ENCODE measurements at places on chromosomes 1 and 21. TPM values are rescaled to one million over a fixed set of nuclear protein-coding genes. Genes with fewer than 3 reads are reported as not detected.

GRCh38 chr1:30788580-30789387 is 31.2 kb upstream of the LAPTM5 start:
- DNase-seq, result no peak

The OR2M3 gene
- total RNA-seq, result not detected

- DNase-seq, result no peak
Observed at GRCh38 chr1:185857442-185857841, 123.3 kb downstream of the HMCN1 start.

GRCh38 chr1:37995751-37996345 is 6.0 kb upstream of the SF3A3 start:
- DNase-seq, result peak; percentile 96

The HFM1 gene
- 3.0 TPM for total RNA-seq

DNA sequence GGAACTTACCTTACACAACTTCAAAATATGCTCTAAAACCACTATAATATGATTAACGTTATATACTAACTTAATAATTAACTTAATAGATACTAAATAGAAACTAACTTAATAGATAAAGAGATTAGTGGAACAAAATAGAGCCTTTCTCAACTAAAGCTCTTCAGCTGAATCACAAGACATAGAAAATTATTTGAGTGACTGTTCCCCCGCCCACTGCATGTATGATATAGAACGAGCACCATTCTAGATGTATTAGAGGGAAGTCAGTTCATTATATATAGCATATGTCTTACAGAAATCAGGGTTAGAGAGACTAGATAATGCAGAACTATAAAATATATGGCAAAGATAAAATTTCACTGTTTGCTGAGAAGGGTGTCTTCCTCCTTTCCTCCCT is 16.3 kb downstream of the LYPLAL1 start:
- no peak for DNase-seq

The TMEM269 gene
- total RNA-seq, result not detected

DNA sequence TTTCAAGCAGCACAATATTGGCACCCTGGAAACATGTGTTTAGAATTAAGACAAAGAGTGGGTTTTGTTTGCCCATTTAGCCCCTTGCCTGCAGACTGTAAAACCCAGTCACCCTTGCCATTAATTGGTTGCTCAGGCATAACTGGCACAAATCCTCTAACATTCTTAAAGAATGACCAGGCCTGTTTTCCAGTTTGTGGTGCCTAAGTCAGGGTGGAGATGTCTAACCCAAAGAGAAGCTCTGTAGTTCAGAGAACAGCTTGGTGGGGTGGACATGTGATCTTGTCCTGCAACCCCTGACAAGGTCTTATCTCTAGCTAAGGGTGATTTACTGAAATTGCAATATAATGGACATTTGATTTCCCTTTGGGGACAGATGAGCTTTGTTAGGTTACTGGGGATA is 8.8 kb upstream of the ANGPTL7 start:
- DNase-seq, result no peak

DNA sequence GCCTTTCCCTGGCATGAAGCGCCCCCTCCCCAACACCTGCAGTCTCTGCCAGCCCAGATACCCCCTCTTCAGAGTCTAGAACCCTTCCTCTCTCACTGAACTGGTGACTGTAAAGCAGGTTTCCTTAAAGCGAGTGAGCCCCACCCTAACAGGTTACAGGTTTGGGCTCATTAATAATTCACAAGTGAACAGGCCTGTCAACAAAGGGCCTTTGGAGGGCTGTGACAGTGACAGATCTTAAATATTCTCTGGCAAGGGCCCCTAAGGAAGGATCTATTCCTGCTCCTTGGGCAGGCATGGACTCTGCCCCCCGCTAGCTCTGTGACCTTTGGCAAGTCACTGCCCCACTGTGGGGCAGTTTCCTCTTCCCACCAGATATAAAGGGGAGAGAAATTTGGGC is 5.6 kb upstream of the TTC39A start:
- DNase-seq, result no peak

The PTPRC gene
- 18.6 TPM for total RNA-seq

The BEND5 gene
- total RNA-seq, result 12.7 TPM

The FAM3B gene
- not detected for total RNA-seq

DNA sequence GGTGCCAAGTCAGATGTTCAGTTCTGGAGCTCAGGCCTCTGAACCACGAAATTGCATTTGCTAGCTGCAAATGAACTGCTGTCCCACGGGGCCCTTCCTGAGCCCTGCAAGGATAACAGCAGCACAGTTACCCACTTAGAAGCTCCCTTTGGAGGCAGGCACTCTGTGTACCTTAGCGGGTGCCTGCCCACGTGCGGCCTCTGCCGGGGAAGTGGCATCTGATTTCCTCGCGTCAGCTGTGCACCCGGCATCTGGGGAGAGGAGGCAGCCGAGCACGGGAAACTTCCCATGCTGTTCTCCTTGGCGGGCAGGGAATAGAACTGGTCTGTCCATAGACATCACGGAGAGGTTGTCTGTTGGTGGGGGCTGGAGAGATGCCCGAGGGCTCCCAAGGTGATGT is 148.0 kb upstream of the C1orf174 start:
- DNase-seq, result no peak

GRCh38 chr1:166730299-166730888 is 108.9 kb upstream of the POGK start:
- no peak for DNase-seq

DNA sequence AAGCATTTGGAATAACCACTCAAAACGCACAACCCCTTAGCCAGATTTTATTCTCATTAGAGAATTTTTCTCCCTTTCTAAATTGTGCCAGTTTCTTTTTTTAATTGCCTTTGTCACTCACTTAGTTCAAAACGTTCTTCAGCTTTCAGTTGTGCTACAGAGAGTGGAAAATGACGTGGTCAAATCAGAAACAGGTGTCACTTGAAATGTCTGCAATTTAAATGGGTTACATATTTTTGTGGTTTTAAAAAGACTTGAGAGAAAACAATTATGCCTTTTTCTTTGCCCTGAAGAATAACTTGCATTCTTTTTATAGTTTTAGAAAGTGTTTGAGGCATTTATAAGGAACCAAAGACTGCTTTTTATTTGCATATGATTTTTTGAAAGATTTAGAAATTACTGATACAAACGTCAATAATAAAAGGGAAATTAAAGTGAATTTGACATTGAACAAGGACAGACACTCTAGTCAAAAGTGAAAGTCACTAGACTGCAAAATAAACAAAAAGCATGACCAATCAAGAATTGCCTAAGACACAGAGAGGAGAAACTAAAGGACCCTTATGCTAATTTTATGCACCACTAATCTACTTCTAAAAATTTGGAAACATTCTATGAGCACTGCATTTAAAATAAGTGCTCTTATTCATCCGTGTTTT is 191.0 kb downstream of the TPR start:
- DNase-seq, result no peak
